ENCODE measurements at places on chromosomes 5 and 9.
A peak's percentile ranks its signal among the peaks of the same experiment; 100 is the strongest.

GRCh38 chr5:87383216-87383615 lies 29.5 kb downstream of the CCNH start:
- no peak for DNase-seq

DNA sequence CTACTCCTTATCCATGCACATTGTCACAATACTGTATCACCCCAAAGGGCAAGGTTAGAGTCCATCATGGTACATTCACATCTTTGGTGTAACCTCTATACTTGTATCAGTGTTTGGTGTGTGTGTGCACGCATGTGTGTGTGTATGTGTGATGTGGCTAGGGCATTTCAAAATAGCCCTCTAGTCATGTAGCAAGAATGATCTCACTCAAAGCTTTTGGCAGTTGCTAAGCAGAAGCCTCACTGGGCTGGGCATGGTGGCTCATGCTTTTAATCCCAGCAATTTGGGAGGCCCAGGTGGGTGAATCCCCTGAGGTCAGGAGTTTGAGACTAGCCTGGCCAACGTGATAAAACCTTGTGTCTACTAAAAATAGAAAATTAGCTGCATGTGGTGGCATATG lies 245.3 kb downstream of the ADGRV1 start:
- DNase-seq = no peak

DNA sequence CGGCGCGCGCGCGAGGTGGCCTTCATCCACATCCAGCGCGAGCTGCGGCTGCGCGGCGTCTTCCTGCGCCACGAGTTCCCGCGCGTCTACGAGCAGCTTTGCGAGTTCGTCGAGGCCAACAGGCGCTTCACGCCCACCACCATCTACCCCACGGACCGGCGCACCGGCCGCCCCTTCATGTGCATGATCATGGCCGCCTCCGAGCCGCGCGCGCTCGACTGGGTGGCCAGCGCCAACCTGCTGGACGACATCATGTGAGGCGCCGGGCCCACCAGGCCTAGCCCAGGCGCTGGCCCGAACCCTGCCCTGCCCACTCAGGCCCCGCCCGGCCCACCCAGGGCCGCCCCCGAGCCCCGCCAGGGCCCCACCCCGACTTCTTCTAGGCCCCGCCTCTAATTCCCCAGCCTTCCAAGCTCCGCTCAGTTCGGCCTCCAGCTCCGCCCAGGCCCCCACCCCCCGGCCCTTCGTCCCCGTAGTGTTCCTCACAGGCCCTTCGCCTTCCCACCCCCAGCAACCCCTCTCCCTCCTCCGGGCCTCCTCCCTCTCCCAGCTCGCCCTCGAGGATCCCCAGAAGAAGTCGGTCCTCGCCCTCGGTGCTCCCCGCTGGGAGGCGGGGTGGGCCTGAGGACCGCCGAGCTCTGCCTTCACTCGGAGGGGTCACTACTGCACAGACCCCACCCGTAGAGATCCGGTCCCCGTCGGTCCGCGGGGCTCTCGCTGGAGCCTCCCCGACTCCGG lies 2.0 kb upstream of the PHPT1 start:
- no peak for DNase-seq

- no peak for DNase-seq
Observed at GRCh38 chr9:137355761-137356365, 53.8 kb upstream of the NRARP start.

DNA sequence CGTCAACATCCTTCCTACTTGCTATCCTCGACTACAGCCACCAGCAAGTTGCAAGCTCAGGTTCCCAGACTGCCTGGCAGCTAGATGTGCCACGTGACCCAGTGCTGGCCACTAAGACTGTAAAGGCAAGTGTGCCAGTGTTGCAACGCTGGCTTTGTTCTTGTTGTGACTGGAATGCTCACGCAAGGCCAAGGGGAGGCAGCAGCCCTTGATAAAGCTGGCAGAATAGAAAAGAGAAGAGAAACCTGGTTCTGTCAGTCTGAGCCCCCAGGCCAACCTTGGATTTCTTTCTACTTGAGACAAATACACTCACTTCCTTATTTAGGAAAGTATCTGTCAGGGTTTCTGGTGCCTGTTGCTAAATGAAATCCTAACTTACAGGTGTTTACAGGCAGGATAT lies 113.0 kb downstream of the KLHL3 start:
- no peak for DNase-seq

DNA sequence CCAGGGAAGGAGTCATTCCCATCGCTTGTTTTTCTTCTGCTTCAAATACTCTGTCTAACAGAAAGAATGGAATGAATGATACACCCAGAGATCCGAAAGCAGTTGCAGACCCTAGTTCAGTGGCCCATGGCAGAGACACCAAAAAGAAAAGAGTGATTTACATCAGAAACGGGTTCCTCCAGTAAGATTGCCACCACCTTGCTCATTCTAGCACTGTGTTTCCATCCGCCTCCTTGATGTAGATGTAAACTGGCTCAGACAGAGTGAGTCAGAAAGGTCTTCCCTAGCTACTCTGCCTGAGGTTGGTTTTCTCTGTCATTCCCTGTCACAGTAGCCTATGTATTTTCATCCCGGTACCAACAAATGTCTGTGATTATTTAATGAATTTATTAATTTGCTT lies 15.9 kb upstream of the CLINT1 start:
- no peak for DNase-seq

DNA sequence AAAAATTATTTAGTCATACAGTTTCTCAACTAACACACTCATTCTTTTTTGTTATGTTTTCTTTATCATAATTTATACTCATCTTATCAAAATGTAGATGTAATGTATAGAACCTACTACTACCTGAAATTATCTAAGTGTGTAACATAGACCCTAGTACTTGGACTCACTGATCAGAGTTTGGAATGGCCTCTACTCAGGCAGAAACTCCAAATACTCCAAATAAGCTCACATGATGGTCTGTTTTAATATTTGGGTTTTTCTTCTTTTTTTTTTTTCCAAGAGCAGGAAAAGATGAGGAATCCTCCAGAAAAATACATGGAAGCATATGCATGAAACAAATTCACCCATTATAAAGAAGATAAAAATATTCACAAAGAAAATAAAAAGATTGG lies 126.3 kb downstream of the PDE4D start:
- DNase-seq = no peak

- peak; percentile 63 for DNase-seq
Observed at GRCh38 chr5:32711681-32712480, 760 bp downstream of the NPR3 start.

GRCh38 chr5:14781106-14781505 lies 90.5 kb downstream of the ANKH start:
- peak; percentile 40 for DNase-seq

DNA sequence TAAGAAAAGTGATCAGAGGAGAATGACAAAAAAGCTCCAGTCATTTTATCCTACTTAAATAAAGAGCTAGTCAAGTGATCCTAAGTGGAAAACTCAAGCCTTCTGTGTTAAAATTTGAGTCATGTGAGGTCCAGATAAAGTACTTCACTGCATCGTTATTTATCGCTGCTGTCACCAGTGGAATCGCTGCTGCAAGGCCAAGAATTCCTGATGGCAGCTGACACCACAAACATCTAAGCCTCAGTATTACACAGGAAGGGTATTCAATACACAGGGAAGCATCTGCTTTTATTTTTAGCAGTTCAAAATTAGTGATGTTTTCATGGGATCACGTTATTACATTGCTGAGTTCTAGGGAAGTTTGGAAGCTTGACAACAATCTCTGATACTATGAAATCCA lies 190.3 kb downstream of the GOLPH3 start:
- DNase-seq = no peak
